Cortex of kidney (tissue), 1 donor: ENCODE measurements at places on chromosomes 6 and 20.

DNA sequence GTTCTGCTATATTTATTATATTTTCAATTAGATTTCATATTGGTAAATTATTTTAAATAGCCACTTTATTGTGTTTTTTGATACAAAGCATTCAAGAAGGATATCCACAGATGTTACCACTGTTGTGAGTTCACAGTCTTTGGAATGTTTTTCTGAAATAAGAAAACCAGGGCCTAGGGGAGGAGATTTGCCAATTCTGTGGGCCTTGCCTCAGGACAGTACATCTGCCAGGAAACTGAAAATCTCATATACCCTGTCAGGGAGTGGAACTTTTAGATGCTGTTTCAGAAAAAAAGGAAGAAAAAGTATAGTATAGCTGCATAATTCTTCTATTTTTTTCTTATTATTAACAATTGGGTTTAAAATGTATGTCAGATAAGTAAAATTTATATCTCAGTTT is 995.9 kb upstream of the ADGRB3 start:
- no peak for DNase-seq

DNA sequence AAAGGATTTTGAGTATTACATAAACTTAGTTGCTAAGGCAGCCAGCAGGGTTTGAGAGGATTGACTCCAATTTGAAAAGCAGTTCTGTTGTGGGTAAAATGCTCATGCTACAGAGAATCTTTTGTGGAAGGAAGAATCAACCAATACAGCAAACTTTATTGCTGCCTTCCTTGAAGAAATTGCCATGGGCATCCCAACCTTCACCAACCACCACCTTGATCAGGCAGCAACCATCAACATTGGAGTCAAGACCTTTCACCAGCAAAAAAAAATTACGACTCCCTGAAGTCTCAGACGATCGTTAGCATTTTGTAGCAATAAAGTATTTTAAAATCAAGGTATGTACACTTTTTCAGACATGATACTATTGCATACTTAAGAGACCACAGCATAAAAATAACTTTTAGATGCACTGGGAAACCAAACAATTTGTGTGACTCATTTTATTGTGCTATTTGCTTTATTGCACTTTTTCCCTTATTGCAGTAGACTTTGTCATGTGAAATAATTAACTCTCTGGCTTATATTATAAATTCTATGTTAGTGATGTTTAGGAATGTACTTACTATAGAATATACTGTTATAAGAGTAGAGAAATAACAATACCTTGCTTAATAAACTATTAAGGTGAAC is 390.8 kb downstream of the CDKAL1 start:
- no peak for DNase-seq

DNA sequence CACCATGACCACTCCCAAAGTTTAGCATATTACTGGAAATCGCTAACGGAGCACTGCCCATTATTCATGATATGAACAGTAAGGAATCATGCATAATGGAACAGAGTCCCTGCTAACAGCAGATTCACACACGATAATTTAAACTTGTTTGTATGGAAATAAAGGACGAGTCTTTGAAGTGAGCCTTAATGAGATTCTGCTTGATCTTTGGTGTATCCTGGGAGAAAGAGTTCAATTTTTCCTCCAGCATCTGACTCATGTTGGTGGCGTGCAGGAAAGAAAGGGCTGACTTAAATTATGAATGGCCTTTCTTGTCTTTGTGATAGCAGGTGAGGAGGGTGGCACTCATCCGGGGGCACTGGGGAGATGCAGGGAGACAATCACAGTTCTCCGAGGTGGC is 194.6 kb downstream of the ZNF217 start:
- no peak for DNase-seq

DNA sequence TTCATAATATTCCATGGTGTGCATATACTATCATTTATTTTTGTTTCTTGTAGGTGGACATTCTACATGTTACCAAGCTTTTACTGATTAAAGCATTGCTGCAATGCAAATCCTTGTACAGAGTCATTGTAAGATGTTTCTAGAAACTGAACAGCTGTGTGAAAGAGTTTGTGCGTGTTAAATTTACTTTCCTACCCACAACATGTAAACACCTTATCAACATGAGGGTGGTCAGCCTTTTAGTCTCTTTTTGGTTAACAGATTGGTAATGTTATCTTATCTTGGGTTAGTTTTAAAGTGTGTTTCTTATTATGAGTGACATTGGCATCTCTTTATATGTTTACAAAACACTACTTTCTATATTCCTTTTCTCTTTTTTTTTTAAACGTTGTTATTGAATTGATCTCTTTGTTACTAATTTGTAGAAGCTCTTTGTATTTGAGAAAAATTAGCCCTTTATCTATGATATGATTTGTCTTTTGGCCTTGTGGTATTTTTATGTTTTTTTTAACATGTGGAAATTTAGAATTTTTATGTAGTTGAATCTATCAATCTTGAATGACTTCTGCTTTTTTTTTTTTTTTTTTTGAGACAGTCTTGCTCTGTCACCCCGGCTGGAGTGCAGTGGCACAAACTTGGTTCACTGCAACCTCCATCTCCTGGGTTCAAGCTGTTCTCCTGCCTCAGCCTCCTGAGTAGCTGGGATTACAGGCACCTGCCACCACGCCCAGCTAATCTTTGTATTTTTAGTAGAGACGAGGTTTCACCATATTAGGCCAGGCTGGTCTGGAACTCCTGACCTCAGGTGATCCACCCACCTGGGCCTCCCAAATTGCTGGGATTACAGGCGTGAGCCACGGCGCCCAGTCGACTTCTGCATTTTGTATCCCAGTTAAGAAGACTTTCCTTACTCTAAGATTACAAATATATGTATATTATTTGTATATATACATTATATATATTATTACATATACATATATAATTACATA is 112.1 kb downstream of the TCP11 start:
- no peak for DNase-seq

GRCh38 chr20:434221-434620 is 26.1 kb downstream of the RBCK1 start:
- no peak for DNase-seq

DNA sequence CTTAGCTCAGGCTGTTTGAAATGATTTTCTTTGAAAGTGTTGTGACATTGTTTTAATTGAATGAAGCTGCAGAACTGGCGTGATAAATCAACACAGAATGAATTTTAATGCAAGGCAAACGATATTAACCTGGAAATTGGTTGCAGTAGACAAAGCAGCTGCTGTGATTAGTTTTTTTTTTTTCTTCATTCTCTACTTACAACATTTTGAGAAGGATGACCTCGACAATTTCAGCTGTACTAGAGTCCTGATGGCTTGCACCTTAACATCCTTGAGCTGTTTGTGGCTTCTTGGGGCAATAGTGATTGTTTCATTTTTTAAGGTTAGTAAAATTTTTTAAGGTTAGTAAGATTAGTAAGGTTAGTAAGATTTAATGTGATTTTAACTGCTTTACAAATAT is 54.2 kb downstream of the QKI start:
- no peak for DNase-seq

DNA sequence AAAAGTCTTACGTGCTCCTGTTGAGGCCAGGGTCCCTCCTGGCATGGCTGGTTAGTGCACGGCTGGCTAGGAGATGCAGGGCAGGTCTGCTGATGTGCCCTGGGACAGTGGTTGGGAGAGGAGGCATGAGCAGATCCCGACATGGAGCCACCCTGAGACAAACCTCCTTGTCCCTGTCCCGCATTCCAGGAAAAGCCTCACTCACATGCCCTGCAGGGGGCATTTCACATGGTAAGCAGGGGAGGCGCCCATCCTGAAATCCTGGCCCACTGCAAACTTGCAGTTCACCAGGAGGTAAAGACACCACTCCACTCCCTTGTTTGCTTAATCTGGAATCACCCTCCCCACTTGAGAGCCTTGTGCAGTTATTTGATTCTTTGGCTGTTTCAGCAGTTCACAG is 116.7 kb upstream of the SLC24A3 start:
- no peak for DNase-seq

DNA sequence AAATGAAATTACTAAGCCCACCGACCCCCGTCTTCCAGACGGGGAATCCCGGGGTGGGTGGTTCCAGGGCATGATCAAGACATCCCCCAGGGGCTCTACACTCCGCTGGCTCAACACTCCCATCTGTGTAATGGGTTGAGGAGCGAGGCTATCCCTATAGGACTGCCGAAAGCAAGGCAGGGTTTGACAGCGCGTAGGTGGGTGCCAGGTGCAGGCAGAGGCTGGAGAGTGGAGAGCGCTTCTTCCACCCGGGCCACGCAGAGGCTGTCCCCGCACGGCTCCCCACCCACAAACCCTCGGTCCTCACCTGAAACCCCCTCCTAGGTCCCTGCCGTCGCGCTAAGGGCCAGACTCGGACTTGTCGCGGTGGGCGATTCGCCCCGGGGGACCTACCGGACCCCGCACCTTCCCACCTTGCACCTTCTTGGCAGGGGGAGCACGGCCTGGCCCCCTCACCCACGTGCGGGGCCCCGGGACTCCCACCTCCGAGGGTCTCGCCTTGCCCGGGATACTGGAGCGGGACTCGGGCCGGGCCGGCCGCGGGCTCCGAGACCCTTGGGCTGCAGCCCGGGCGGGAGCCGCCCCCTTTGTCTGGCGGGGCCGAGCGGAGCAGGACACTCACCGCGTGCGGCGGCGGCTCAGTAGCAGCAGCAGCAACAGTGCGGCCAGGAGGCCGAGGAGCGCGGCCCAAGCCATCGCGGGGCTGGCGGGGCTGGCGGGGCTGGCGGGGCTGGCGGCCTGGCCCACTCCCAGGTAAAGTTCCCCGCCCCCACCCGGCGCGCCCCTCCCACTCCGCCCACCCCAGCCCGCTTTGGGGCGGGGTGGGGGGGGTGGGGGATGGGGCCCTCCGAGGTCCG is at the start of gene PTGIS:
Gene PTGIS (minus strand): TSS at position 717 of the 857 bp plus-strand sequence. CDS start 21 bp downstream, at position 696.
- DNase-seq = no peak

DNA sequence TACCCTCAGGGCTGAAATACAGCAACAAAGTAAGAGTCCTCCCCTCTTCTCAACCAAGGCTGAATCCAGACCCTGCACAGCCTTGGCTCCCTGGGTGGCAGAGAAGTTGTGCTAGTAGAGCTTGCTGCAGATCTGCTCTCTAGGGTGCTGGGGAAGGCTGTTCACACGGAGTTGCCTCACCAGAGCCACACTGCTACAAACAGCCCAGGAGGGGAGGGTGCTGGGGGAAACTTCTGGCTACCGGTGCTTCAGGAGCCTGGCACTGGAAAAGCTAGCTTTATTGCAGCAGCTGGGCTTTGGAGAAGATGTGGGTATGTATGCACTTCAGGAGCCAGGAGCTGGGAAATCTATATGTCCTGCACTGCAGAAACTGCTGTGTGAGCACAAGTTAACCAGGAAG is 37.6 kb upstream of the SUPT3H start:
- DNase-seq = no peak

DNA sequence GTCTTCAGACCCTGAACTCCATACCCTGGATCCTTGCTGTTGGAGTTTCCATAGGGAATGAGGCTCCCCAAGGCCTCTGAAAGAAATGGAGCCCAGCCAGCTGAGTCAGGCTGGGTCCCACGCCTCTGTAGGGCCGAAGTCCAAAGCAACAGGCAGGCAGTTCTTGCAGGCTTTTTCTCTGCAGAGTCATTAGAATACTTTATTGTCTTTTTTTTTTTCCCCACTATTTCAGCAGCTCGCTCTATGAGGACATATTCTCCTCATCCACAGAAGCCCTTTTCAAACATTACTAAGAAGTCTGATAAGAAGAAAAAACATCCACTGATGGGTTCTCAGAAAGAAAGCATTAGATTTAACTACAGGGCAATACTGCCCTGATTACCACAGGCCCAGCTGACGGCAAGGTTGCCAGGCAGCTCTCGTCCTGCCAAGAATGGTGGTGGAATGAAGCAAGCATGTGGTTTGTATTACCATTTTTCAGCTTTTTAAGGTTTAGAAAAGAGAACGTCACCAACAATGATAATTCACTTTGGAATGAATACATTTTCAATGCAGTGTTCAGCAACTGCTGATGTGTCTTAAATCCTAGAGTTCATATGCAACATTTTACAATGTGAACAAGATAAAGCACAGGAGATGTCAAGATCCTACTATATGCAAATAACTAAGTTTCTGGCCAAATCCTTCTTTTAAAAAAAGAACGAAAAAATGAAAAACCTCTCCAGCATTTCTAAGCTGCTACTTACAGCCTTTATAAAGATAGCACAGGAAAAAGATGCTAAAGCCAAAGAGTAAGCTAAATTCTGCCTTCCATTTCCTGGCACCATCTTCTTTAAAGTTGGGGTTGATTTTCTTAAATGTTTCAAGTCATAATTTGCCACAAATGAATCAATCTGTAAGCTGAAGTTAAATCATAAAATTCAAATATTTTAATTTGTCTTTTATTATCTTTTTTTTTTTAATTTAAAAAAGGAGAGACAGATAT is 223.6 kb upstream of the CITED2 start:
- DNase-seq = no peak

- no peak for DNase-seq
Measured at GRCh38 chr6:163536770-163537169, 122.3 kb downstream of the QKI start.

DNA sequence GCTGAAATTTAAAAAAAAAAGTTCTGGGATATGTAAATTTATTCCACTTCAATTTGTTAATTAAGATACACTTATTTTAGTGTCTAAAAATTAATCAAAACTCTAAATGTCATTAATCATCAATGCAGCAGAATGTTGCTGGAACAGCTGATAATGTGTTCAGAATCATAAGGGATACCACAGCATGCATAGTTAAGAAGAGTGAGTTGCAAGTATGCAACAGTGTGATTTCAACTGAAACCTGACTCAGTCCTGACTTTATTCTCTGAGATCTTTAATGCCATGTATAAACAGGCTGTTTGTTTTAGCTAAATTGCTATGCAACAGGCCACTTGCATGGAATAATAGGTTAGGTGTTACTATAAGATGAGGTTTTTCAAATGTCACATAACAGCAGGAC is 1.4 kb downstream of the GRIK2 start:
- no peak for DNase-seq

GRCh38 chr6:32222333-32223230 is 1.3 kb downstream of the NOTCH4 start:
- no peak for DNase-seq

DNA sequence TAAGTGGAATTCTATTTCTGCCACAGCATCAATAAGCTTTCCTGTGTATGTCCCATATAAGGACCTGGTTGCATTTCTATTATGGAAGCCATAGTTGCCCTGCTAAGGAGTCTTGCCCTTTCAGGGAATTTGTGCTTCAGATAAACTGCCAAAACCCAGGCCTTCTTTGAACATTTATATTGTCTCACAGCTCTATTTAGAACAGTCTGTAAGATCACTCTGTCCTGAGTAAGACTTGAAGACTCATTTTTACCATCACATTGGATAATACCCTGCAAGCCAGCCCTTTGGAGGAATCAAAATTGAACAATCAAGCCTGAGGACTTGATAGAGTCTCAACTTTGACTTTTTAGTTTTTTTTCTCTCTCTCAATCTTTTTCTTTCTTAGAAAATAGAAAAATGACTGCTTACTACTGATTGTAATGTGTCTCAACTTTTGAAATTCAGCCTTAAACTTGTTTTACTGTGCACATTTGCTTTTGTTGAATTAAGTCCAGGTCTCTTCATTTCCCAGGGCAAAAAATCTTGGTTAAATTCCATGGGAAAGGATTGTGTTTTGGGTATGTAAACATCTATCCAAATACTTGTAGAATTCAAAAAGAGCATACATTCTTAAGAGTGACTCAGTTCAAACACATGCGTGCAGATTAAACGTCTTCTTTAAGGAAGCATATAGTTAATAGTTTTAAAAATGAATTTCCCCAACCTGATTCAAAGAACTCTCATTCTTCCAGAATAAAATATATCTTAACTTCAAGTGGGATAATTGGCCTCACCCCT is 91.2 kb downstream of the PLCB1 start:
- no peak for DNase-seq
